ENCODE measurements at places on chromosomes 2 and 18.

DNA sequence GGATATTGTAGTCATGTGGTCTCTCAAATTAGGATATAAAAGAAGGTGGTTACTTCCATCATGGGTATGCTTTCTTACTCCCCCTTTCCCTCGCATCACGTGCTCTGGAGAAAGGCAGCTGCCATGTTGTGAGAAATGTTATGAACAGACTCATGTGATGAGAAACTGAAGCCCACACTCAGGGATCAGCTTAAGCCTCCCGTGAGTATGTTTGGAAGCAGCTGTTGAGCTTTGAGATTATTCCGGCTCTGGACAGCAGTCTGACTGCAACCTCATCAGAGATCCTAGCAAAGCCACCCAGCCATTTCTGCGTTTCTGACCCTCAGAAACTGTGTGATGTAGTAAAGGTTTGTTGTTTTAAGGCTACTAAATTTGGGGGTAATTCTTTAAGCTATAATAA is 700.1 kb downstream of the ADCYAP1 start:
- DNase-seq, result no peak

DNA sequence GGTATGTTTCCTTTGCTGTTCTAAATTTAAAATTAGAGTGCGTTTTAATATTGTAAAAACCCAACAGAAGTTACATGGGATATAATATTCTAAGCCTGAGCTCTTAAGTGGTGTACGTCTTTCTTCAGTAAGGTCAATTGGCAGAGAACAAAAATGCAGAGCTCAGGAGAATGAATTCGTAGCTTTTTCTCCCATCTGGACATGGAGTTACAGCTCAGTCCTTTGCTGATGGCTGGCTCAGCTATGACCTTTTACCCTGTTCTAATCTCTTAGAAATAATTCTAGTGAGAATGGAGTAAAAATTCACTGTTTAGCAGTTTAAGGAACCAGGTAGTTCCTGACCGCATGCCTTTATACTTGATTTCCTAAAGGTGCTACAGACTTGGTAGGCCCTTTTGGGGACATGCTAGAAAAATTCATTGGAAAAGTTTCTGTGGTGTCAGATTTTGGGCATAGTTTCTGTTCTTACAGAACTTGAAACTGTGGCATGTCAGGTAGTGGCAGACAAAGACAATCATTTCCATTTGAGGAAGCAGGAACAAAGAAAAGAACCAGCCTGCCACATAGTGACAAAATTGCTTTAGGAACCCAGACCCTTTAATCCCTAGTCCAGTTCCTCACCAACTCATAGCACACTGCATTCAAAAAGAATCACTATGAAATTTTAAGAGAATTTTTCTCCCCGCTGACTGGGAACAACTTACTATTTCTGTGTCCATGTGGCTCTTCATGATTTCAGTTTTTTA is 566.8 kb upstream of the ZNF804A start:
- no peak for DNase-seq

DNA sequence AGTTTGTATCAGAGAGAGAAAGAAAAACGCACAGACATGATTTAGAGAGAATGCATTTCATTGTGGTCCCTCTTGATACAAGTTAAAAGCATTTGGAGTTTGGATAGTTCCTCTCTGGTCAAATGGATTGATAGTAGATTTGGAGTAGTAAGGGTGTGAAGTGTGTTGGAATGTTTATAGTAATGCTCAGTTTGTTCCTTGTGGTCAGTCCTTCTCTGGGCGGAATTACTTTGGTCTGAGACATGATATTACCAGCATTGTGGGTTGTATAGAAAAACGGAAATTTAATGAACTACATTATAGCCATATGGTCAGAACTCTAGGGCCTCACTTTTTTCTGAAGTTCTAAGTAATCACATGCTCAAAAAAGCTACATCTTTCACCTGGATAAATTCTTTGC is 178.9 kb downstream of the AGAP1 start:
- no peak for DNase-seq

GRCh38 chr2:162688403-162688802 is 150.2 kb downstream of the KCNH7 start:
- no peak for DNase-seq

DNA sequence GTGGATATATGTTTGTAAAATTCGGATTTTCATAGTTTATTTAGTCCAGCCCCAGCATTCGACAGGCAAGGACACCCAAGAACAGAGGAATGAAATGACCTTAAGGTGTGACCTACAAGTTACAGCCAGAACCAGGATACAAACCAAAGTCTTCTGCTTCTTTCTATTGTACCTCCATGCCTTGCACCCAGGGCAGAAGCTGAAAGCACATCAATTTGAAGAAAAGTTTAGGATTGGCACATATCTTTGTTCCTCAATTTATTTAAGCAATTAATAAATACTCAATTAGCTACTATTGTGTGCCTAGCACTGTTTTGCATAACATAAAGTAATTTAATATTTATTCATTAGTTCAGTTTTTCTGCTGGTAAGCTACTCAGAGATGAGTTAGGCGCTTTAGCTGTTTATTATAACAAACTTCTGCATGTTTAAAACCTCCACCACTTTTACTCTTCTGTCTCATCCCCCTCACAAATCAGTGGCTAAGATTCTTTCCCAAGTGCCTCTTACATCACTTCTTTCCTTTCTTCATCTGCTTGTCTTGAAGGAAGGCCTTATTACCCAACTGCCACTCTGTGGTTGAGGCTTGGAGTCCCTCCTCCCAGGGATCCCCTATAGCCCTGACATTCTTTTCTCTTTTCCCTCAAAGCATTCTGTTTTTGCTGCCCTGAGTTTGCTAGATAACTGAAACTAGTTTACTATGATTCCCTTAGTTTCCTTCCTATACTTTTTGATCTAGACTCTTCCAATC is 37.1 kb upstream of the DARS1 start:
- DNase-seq, result no peak

Measured in adipocyte (in vitro differentiated cells).